Endothelial cell of umbilical vein (primary cell): ENCODE measurements at places on chromosomes 7 and 10. TPM values are rescaled to one million over a fixed set of nuclear protein-coding genes. Genes with fewer than 3 reads are reported as not detected.

GRCh38 chr7:118179191-118179590, 4.8 kb upstream of the LSM8 start:
- no peaks in the 10 kb centered on the region for H3K36me3 ChIP-seq
- peaks cover 4% of the 10 kb centered on the region for H3K4me1 ChIP-seq
- no peak overlapping the region for H3K27ac ChIP-seq
- H3K27me3 ChIP-seq, result peaks cover 4% of the 10 kb centered on the region

DNA sequence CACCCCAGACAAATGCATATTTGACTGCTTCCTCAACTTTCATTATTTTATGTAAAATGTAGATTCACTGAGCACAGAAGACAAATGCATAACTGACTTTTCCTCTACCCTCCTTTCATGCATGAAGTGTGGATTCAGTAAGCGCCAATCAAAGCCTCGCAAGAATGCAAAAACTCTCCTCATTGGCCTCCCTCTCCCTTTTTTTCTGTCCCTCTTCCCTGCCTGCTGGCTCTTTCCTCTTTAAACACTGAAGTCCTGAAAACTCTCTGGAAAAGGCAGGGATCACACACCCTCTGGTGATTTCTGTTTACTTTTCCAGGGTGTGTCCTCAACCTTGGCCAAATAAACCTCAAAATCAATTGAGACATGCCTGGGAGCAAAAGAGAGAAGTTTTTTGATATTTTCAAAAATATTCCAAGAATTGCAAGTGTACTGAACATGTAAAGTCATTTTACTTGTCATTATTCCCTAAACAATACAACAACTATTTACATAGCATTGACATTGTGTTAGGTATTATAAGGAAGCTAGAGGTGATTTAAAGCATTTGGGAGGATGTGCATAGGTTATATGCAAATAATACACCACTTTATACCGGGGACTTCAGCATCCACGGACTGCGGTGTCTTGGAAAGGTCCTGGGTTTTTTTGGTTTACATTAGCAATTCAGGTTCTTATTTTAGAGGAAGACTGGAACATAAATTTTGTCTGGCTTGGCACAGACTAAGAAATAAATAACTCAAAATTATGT, 71.4 kb downstream of the SEC61G start:
- no peak overlapping the region for H3K4me3 ChIP-seq
- H3K27me3 ChIP-seq, result no peaks in the 10 kb centered on the region
- DNase-seq, result no peak

DNA sequence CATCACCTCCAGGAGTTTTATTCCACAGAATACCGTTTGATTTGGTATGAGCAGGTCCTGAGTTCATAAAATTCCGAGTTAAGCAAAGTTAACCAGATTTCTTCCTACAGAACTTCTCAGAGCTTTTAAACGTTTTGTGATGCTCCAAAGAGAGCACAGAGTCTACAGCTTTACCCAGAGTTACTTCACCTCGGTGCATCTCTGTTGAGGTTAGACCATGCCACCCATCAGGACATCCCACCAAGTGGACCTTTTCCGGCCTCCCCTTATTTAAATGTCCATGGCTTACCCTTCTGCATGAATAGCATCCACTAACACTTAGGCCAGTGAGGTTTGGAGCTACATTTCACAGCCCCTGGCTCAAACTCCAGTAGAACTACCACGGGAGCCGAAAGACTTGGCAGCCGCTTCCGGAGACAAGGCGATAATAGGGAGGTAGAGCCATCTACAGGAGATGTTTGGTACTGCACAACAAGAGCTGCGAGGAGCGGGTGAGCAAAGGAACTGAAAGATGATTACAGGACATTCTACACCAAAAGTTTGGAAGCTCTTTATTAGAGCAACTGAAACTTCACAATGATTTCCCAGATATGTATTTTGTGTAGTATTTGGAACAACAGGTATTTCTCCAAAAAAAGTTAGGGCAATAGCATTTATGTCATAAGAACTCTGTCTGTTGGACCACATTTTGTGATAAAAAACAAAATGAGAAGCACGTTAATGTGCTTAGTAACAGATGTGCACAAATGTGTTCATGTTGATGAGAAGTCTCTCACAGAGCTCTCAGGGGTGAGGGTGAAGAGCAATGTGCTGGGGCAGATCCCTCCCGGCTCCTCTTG, 174.7 kb downstream of the HERPUD2 start:
- peak; percentile 46 for DNase-seq
- H3K36me3 ChIP-seq, result no peaks in the 10 kb centered on the region
- peaks cover 4% of the 10 kb centered on the region for H3K27me3 ChIP-seq
- no peak overlapping the region for H3K27ac ChIP-seq
- no peak overlapping the region for H3K4me3 ChIP-seq
- no peaks in the 10 kb centered on the region for H3K4me1 ChIP-seq

DNA sequence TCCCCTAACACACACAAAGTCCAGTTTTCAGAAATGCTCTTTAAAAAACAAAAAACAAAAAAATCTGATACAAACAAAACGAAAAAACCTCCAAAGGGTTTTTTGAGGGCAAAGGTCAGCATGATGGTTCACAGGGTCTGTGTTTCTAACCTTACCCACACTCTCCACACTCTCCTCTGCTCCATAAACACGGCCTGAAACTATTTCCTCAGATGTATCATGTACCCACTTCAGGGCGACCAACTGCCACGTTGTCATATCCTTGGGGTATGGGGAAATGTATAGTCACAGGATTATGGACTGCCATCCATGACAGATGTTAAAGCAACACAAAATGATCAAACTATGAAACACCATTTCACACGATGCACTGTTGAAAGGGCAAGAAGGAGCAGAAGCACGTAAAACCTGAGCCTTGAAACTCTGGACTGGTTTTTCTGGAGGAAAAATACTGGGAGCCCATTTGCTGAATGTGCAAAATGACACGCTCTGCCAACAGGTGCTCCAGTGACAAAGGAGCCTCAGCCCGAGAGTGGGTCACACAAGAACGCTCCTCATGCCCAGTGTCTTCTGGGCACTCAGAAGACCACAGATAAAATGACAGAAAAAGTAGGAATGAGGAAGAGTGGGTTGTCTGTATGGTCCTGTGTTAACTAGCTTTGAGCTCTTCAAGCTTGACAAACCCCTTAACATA, 15.8 kb downstream of the NAPEPLD start:
- no peaks in the 10 kb centered on the region for H3K4me1 ChIP-seq
- H3K27ac ChIP-seq, result no peak overlapping the region
- no peak overlapping the region for H3K4me3 ChIP-seq
- no peaks in the 10 kb centered on the region for H3K27me3 ChIP-seq
- no peak for DNase-seq
- H3K36me3 ChIP-seq, result no peaks in the 10 kb centered on the region

- no peaks in the 10 kb centered on the region for H3K36me3 ChIP-seq
- H3K4me3 ChIP-seq, result no peak overlapping the region
- no peak for DNase-seq
Observed at GRCh38 chr10:96305019-96305418, 785 bp downstream of the DNTT start.

Gene MYPN
- not detected in 2 replicates for total RNA-seq

Gene DPYSL4
- total RNA-seq, result 32.9 and 60.0 TPM in 2 replicates
